ENCODE measurements at places on chromosomes 6 and 20. TPM values are rescaled to one million over a fixed set of nuclear protein-coding genes. Genes with fewer than 3 reads are reported as not detected.

NOX3 gene
- total RNA-seq: not detected

FAM83D gene
- total RNA-seq: 0.34 TPM

CCM2L gene
- 1.0 TPM for total RNA-seq

MLN gene
- not detected for total RNA-seq

DNA sequence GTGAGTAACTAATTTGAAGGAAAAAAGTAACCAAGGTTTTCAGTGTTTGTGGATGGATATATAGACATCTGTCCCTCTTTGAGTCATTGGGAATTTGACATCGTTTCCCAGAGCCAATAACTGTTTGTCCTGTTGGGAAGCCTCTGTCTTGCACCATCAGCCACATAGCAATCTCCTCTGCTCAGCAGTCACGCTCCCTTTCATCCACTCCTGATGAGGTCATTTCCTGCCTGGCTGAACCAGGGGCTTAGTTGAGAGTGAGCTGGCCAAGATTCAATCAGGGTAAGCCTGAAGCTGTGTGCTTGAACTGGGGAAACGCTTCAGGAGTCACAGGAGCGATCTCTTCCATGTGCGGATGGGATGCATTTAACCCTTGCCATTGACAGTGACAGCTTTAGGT lies 121.5 kb upstream of the FOXQ1 start:
- DNase-seq: no peak

NCOA3 gene
- 11.2 TPM for total RNA-seq

DNA sequence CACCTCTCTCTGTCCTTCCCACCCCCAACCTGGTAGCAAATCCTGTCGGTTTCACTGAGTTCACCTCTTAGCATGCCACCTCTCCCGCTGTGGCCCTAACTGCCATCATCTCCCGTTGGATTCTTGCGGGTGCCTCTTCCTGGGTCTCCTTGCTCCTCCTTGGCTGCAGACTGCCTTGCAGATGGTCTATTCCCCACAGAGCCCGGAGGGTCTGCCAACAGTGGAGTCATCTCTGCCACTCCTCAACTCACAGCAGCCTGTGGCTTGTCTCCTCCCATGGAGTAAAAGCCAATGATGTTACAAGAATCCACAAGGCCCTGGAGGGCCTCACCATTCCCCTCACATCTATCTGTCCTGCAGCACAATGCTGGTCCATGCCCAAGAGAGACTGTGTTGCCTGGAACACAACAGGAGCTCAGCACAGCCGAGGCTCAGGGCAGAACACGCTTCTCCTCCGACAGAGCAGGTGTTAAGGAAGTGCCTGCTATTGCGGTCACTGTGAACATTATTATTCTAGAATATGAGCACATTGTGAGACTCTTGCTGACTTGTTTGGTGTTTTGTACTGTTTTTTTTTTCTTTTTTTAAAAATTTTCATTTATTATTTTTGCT lies 241.8 kb upstream of the SULF2 start:
- DNase-seq: no peak

ZNF335 gene
- 7.5 TPM for total RNA-seq
